ENCODE measurements at places on chromosomes 4 and X.

DNA sequence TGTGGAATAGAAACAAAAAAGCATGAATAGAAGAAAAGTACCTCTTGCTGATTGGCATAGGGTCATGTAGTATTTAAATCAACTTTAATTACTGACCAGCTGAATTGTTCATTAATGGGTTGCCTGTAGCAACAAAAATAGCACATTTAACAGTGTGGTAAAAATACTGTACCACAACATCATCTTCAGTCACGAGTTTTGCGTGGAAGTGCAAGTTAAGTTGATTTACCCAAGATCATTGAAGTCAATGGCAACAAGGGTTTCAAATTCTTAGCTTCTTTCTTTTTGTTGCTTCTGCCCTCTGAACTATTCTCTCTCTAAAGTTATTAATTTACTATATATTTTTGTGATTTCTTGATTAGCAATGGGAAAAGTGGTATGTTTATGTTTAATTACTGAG, 526.6 kb downstream of the C4orf33 start:
- no peak for DNase-seq

GRCh38 chr4:152039023-152039481, 278.2 kb upstream of the GATB start:
- DNase-seq, result peak; percentile 6

DNA sequence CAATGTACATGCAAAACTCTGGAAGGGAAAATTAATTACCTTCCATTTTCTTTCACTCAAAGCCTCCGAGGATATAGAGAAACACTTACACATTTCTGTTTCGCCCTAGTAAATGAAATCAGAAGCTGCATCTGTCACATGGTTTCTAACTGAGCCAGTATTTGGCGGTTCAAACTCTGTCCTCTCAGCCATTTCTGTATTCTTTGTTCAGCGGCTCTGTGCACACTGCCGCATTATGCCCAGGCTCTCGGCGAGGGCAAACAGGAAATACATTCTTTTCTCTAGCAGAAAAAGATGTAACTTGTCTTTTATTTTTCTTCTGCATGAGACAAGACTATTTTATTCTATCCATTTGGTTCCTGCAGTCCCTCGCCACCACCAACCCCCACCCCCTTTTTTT, 71.4 kb upstream of the GPM6B start:
- DNase-seq, result no peak

- peak; percentile 38 for DNase-seq
These were observed 3.2 kb downstream of the TDO2 start for GRCh38 chr4:155906554-155907247.

- DNase-seq, result no peak
These were observed 15.7 kb downstream of the DAPP1 start for GRCh38 chr4:99832321-99832720.

- DNase-seq, result no peak
These were observed 1495.5 kb upstream of the ADGRL3 start for GRCh38 chr4:59704616-59705015.

DNA sequence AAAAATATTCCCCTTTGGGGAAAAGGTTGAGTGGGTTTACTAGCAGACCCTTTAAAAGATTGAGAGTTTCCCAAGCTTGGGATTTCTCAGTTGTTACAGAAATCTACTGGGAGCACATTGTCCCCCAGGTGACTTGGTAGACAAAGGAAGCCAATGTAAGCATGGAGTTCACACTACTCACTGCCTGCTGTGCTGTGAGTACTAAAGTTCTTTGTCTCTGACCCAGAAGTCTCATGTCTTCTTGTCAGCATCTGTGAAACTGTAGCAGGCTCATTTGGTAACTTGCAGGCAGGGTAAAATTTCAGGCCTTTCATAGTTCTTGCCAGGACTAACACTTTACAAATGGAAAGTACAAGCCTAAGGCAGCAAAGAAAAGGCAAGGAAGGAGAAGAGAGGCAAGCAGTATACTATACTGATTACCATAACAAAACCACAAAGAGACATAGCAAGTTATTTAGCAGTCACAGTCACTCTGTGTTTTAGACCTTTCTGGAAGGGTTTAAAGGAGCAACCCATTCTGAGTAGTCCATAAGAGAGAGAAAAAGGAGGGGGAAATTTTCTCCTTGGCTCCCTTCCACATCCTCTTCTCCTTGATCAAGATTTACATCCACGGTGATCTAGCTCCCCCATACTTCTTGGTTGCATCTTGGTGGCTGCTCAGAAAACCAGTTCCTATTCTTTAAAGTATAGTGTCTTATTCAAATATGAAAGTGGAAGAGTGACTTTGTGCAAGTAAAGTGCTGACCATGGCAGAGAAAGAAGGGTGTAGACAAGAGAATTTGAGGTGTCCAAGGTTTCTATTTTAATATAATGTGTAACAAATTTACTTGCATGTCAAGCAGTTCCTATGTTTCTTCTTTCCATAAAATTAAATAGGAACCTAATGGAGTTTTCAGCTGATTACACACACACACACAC, 160.0 kb upstream of the PDE5A start:
- DNase-seq, result no peak

DNA sequence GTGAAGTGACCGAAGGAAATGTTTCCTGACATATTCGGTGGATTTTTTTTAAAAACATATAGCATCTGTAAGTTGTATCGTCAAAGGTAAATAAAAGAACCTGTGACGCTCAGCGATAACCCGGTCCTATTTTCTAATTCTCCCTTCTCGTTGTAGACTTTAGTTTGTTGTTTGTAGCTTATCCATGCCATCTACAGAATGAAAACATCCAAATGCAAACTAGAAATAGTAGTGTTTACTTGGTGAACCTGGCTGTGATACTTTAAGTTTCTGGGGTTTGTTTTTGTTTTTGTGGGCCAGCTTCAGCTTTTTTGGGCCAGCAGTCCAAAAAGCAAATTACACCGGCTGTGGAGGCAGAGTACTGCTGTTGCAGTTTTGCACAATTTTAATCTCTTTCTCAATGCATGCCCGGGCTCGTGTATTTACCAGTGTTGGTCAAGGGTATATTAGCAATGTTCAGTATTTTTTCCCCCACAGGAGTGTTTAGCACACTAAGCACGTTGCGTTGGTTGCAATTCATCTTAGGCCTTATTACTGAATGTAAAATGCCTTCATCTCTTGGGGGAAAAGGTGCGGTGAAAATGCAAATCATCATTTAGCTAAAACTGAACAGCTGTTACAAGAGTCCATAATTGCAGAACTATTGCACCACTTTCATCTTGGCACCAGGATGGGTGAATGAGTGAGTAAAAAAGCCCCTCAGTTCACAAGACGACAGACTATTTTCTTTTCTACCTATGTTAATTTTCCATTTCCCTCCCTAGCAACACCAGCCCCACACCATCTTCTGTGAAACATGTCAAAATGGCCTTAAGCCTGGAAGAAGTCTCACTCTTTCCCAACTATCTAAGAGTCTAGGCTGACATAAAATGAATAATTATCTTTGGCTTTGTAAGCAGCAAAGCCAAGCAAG, 1.7 kb upstream of the CNOT6L start:
- no peak for DNase-seq

DNA sequence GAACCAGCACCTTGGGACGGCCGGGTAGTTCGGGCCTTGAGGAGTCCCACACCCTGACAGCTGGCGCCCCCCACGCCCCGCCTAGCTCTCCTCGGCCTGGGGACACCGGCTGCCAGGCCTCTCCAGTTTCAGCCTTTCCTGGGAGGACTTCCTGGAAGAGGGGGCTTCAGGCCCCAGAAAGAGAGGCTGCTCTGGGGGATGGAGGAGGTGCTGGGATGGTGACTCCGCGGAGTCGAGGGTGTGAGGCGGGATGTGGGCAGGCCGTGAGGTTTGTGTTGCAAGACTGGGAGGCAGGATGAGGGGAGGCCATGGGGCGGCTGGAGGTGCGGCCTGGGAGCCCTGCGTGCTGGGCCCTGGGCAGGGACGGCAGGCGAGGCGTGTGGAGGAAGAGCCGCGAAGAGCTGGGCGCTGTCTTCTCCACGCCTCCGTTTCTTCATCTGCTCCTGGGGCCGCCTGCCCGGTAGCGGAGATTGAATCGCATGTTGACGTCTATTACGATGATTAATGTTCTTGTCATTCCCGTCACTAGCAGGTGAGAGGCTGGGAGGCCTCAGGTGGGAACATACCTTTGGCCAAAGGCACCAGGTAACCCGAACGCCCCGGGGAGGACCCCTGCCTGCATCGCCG, 918 bp upstream of the FGFRL1 start:
- DNase-seq, result no peak

All from T1000 (cell line).